ENCODE measurements at places on chromosomes 4 and X. TPM values are rescaled to one million over a fixed set of nuclear protein-coding genes. Genes with fewer than 3 reads are reported as not detected.

Gene TLR2
- 170 TPM for total RNA-seq

Gene SMIM10L2A
- 6.4 TPM for total RNA-seq

GRCh38 chr4:152500800-152501434 is 35.0 kb downstream of the FBXW7 start:
- no peak for DNase-seq

- DNase-seq = no peak
These were observed 13.8 kb upstream of the FGFBP2 start for GRCh38 chr4:15976456-15977447.

DNA sequence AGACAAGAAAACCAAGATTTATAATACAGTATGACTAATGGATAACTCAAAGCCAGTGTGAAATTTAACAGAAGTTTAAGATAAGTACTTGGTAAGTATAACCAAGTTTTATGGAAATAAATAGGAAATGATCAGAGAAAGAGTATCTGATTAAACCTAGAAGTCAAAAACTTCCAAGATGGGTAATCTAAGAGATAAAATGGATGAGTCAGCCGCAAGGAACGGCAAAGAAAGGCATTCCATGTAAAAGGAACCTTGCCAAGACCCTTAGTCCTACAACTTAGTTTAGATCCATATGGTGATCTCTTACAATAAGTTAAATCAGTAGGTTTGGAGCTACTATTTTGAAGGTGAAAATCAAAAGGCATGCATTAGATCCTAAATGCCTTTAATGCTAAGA is 34.8 kb downstream of the LIN54 start:
- no peak for DNase-seq

- DNase-seq = no peak
These were observed 12.8 kb upstream of the SAP30 start for GRCh38 chr4:173357939-173358338.

GRCh38 chr4:182185491-182185890 is 57.7 kb upstream of the TENM3 start:
- no peak for DNase-seq

GRCh38 chr4:82954212-82954611 is 53.7 kb downstream of the THAP9 start:
- DNase-seq = no peak

DNA sequence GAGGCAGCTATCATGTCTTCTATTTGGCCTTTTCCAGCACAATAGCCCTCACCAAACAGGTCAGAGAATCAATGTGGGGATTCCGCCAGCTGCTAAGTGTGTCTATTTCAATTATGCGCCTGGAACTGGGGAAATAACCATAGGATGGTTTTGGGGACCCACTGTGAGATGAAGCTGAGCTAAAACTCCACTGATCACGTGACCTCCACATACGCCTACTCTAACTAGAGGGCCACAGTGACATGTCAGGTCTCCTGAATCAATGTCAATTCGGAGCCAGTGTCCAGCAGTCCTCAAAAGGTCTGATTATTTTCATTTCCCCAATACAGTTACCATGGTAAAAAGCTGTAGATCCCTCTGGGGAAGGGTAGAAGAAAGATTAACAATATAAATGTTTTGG is 10.2 kb upstream of the BANK1 start:
- no peak for DNase-seq

- no peak for DNase-seq
These were observed 79.7 kb downstream of the GRIA3 start for GRCh38 chrX:123263747-123264146.

All from left lung (tissue), 14 donors.